ENCODE measurements at places on chromosomes 1 and 21.

DNA sequence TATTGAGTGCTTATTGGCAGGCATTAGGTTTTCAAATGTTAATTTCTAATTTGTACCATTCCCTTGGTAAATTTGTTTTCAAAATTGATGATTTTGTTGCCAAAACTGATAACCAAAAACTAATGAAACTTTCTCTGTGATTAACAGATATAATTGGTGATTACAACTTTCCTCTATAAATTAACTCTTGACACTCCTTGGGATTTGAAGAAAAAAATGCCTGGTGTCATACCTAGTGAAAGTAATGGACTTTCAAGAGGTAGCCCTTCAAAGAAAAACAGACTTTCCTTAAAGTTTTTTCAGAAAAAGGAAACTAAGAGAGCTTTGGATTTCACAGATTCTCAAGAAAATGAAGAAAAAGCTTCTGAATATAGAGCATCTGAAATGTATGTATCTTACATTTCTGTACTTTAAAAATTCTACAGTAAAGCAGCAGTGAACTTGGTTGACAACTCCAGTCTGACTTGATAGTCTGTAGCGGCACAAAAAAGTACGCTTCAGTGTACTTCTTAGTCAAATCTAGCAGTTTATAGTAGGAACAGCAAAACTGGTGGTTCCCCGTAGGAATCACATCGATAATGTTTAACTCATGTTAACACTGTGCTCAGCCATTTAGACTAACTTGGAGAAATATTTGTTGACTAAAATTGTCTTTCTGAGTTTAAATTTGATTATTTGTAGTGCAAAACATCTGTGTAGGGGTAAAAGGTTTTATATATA is 3.0 kb downstream of the USP1 start:
- DNase-seq: no peak

- DNase-seq: no peak
Measured at GRCh38 chr1:228835456-228835855, 100.2 kb downstream of the RHOU start.

DNA sequence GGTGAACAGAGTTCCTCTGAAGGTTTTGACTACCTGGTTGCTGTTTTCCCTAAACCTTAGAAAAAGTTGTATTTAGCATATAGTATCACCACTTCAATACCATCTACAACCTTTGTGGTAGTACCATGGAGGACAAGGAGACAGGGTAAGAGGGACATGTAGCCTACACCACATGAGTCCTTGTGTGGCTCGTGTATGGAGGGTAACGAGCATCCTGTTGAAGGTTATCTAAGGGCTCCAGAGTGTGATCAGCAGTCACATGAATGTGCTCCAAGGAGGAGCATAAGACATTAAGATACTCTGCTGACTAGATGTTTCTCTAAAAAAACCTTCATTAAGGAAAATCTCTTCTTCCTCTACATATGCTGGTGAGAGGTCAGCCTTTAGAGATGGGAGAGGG is 67.3 kb downstream of the VCAM1 start:
- no peak for DNase-seq

GRCh38 chr1:2495026-2495425 is 18.9 kb downstream of the PLCH2 start:
- no peak for DNase-seq

- DNase-seq: no peak
Measured at GRCh38 chr1:226625326-226625725, 76.8 kb downstream of the STUM start.

DNA sequence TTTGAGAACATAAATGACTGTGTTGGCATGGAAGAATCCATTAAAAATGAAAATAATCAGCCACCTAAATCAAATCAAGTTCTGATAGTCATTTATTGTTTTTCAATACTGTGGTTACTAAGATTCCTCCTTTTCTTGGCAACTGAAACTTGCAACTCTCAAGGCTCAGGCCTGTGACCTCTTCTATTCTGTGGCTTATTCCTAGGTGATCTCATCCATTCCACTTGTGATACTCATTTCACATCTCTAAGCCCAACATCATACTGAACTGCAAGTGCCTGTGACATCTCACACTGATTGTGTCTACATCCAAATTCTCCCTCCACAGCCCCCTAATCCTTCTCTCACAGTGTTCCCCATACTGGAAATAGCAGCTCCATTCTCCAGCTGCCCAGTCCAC is 4.8 kb upstream of the ST6GALNAC5 start:
- peak; percentile 12 for DNase-seq

- no peak for DNase-seq
Measured at GRCh38 chr1:205018381-205018780, 24.6 kb upstream of the CNTN2 start.

- no peak for DNase-seq
Measured at GRCh38 chr1:2356911-2357845, 34.2 kb downstream of the MORN1 start.

DNA sequence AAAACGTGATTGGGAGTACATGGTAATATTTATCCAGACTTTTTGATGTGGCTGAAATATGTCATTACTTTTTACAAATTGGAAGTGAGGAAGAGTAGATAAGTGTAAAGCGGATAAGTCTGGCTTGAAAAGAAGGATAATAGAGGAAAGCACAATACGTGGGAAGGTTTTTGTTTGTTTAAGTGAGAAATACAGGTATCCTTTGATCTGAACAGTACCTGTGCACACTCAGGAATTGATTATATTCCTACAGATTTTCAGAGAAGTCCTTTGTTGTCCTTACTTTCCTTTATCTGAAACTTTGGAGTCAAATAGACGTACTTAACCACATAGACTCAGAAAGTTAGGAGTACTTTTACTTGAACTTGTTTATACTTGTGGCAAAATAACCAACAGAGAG is 20.2 kb downstream of the CCDC18 start:
- no peak for DNase-seq

DNA sequence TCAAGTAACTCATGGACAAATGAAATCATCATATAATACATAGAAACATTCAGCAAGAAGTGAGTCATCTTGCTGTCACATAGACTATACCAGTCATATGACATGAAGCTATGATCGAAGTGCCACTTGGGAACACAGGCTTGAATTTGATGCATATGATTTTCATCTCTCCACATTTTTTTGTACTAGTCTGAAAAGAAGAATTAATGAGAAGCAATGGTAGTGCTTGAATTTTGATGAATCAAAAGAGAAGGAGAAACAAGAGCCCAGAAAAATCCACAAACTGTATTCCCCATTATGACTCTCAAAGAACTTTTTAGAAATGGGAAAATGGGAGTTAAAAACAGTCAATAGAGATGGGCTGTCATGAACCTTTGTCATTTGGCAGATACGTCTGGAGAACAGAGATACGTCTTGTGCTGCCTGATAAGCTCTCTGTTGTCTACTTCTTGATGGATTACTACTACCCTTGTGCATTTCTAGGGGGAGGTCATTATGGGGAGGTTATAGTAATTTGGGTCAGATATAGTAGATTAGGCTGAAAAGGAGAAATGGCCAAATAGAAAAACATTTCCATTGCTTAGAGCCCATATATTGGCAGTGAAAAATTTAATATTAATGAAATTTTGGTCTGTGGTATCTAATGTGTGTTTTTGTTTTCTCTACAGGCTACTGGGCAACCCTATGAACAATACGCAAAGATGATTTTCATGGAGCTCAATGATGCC is 8.0 kb upstream of the LEPR start:
- peak; percentile 50 for DNase-seq

DNA sequence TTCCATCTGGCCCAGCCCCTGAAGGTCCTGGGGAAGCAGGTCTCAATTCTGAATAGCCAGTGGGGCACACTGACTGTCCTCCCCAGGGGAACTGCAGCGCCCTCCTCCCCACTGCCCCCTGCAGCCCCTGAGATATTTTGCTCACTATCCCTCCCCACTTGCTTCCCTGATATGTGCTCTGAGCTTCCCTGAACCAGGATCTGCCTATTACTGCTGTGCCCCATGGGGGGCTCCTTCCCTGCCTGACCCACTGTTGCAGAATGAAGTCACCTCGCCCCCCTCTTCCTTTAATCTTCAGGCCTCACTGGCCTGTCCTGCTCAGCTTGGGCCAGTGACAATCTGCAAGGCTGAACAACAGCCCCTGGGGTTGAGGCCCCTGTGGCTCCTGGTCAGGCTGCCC is 89.8 kb downstream of the PTPRU start:
- no peak for DNase-seq

DNA sequence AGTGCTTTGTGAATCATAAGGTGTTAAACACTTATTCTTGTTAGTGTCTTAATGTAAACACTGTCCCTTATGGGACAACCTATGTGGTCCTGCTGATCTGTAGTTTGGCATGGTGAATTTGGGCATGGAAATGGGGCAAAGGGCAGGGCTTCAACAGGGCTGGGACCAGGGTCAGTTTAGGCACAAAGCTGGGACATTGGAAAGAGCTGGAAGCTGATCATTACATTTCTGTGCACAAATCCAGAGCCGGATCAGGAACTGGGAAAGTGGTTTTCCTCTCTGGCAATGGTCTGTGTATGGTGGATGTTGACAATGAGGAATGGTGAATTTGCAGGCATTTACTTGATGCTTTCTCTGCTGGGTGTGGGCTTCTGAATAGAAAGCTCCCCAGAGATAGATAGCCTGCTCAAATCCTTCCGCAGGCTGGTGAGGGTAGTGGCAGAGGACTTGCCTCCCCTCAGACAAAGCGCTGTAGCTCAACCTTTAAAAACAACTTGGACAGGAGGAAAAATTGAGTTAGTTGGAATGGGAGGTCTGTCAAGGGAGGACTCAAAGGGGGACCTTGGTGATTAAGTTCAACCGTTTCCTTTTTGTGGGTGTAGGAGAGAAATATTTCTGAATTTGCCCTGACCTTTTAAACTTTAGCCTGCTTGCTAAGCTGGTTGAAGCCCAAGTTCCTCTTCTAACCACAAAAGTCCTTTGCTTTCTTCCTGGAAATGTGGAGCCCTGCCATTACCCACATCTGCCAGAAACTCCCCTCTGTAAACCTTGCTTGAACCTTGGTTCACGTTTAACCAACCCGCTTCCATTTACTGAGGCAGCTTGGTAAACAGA is 35.3 kb downstream of the HLX start:
- DNase-seq: no peak

GRCh38 chr1:161021970-161022353 is 1.0 kb upstream of the F11R start:
- DNase-seq: peak; percentile 94

DNA sequence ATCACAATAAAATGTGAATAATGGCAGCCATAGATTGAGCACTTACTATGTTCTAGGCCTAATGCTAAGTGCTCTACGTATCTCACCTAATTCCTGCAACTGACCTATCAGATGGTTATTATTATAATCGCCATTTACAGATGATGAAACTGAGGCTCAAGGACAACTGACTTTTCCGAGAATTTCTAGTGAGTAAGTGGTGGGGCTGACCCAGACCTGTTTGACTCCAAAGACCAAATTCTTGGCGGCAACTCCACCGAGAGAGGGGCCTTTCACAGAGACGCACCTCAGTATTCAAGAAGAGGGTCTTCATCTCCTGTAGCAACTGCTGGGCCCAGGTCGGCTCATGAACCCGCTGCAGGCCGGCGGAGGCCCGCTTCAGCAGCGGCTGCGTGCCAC is 573 bp downstream of the TMEM234 start:
- no peak for DNase-seq

DNA sequence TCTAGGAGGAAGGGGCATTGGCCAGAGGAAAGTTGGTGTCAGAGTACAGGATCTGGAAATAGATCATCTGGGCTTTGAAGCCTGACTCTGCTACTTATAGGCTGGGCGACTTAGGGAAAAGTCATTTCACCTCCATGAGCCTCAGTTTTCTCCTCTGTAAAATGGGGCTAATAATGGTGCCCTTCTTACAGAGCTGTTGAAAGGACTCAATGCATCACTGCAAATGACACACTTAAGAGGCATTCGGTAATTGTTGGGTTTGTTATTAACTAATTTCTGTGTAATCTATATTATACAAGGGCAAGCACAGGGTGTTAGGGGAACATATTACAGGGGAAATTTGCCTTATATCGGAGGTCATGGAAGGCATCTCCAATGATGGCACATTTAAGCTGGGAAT is 96.1 kb downstream of the KAZN start:
- DNase-seq: no peak

DNA sequence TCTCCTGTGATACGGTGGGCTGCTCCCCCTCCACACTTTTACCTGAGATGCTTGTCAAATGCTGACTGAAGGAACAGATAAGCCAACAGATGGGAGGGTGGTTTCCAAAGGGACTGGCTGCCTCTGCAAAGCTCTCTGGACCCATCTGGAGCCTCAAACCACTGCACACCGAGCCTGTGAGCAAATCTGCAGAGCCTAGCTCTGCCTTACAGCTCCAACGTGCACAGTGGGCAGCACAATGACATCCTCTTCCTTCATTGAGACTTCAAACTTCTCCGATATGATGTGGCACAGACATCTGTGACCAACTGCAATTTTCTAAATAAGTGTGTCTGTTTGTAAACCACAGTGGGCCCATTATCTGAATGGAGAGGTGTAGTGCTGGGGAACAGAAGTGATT is 26.2 kb upstream of the KNCN start:
- no peak for DNase-seq

- DNase-seq: peak; percentile 85
Measured at GRCh38 chr1:89907727-89908212, 86.9 kb downstream of the LRRC8D start.

GRCh38 chr1:18705811-18706210 is 75.2 kb downstream of the PAX7 start:
- no peak for DNase-seq

DNA sequence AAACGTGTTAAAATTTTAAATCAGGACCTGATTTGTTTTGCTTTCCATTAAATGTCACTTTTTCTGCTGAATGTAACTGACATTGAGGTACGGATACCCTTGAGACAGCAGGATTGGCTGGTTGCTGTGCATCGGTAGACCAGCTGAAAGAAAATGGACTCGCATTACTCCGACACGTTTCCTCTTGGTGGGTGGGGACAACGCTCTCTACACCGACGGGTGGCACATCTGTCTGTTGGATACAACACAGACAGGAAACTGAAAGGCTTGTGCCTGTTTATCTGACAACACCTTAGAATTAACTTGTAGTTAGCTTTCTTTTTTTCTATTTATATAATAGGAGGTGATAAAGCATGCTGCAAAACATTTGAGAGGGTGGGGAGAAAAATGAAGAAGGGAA is 19.4 kb downstream of the PRPF38A start:
- DNase-seq: no peak

DNA sequence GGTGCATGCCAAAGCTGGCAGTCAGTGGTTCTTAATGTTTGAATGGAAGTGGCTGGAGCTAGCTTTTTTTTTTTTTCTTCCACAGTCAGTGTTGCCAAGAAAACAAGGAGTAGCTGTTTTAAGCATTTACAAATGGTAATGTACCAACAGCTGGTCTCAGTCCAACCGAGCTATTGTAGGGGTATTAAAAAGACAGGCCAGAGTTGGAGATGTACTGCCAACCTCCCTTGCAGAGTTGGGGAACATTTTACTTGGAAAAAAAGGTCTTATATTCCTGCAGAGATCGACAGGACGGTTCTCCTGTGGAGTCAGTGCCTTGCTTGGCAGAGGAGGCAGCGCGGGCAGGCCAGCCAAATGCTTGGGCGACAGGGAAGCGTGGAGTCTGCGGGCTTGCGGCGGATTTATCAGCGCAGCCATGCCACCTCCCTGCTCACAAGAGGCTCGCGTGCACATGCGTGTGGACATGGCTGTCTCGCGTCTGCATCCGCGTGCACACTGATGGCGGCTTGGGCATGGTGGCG is 338.1 kb downstream of the RPS6KC1 start:
- no peak for DNase-seq
